Fibroblast of the aortic adventitia (primary cell): ENCODE measurements at places on chromosomes 1 and 21.
A peak's percentile ranks its signal among the peaks of the same experiment; 100 is the strongest.

GRCh38 chr1:30727824-30728223 is 4.4 kb upstream of the MATN1 start:
- DNase-seq: peak; percentile 43

GRCh38 chr1:57324388-57324787 is 99.5 kb downstream of the DAB1 start:
- DNase-seq: no peak

DNA sequence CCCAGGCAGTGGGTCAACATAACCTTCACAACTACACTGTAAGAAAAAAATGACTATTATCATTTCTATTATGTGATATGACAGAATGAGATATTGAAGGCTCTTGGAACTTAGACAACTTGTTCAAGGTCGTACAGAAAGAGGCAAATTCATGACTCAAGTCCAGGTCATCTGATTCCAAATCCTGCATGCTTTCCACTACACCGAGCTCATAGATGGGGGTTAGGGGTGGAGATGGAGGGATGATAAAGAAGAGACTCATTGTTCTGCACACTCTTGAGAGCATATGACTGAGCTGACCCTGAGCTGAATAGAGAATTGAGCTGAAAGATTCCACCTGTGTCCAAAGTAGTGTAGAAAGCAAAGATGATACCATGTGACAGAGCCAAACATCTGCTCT is 2.8 kb downstream of the FCRL6 start:
- peak; percentile 18 for DNase-seq

GRCh38 chr21:17783481-17784179 is 35.5 kb downstream of the C21orf91 start:
- DNase-seq: no peak

GRCh38 chr1:69932760-69933159 is 272.6 kb downstream of the LRRC40 start:
- DNase-seq: no peak

- DNase-seq: no peak
Observed at GRCh38 chr1:195763146-195763906, 844.9 kb downstream of the KCNT2 start.

GRCh38 chr1:102174259-102174863 is 177.6 kb upstream of the OLFM3 start:
- DNase-seq: no peak

DNA sequence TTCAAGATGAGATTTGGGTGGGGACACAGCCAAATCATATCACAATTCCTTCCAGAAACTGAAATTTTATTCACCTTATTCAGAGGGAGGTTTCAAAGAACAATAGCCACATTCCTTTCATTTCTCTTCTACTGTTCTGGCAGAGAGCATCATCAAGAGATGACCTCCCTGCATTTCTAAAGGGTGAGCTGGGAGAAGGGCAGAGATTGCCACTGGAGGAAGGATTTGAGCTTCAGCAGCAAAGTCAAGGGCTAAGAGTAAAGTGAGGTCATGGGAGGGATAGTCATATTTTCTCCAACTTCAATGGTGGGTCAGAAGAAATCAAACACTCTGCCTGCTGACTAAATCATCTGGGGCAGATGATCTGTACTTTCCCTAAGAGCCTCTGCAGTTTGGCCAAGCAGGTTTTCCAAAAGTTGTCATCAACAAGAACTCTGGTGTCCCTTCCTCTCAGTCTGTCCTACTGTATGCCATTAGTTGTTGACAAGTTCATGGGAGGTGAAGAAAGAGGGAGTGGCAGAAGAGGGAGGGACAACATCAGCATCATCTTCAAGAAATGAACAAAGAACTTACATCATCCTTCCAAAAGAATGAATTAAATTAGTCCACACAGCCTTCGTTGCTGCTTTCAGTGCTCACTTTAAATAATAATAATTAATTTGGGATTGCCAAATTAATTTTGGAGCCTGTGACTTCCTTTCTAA is 298.3 kb downstream of the ASTN1 start:
- DNase-seq: peak; percentile 68

DNA sequence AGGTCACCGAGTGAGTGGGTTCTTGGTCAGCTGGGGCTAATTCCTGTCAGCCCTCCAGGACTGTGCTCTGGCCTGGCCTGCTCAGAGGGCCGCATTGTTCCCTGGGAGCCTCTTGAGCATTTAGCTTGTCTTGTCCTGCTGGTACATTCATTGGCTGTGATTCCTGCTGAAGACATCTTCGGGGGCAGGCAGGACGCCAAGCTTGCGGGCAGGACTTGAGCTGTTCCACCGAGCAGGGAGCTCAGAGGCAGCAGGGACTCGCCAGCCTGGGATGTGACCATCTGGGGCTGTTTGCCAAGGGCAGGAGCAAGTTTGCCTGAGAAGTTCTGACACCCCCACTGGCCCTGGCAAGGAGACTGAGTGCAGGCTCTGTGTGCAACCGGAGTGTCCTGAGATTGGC is 7.0 kb upstream of the SLC26A9 start:
- DNase-seq: peak; percentile 25

DNA sequence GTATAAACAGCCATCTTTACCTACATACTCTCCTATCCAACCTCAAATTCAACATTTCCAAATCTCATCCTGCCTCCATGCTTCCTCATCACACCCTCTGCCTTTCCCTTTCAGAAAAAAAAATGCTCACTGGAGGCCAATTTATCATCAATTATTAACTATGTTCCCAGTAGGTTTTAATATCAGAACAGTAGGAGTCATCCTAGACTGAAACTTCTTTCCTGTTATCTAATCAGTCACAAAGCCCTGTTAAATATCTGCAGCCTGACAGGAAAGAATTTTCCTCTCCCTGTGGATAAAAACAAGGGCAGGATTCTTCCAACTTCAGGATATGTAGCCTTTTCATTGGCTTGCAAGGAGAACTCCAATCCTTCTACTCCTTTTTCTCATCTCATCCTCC is 28.4 kb downstream of the EGLN1 start:
- peak; percentile 49 for DNase-seq

- DNase-seq: no peak
Observed at GRCh38 chr1:231046730-231047395, 6.8 kb upstream of the FAM89A start.

- no peak for DNase-seq
Observed at GRCh38 chr1:60692031-60692430, 390.3 kb upstream of the NFIA start.

GRCh38 chr1:104136621-104137020 is 386.9 kb downstream of the AMY1C start:
- DNase-seq: no peak

DNA sequence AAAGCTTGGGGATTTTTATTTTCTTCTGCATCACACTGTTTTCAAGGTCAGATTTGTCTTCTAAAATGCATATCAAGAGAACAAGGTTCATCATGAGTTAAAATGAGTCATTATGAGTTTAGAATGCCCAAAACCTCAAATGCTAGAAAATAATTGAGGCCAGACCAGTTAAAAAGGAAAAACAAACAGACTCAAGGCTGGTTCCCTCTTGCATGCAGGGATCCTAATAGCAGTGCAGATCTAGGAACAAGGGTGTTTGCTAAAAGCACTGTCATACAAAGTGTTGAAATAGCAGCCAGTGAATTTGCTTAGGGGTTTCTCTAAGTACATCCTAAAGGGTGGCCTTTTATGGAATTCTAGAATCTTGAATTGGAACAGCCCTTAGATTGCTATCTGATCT is 15.3 kb downstream of the BEND5 start:
- DNase-seq: peak; percentile 47

DNA sequence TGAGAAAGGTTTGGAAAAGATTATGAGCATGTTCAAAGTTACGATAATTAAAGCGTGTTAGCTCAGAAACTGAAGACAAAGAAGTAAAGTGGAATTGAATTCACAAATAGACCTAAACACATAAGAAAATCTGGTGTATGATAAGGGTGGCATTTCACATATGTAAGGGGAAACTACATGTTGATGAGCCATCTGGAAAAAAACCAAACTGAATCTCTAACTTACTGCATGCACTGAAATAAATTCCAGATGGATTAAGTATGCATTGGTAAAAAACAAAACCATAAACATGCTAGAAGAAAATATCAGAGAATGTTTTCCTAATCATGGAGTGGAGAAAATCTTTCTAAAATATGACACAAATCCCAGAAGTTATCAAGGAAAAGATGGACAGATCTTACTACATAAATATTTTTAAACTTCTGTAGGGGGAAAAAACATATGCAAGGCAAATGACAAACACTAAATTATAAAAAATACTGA is 34.0 kb upstream of the CTPS1 start:
- peak; percentile 67 for DNase-seq

DNA sequence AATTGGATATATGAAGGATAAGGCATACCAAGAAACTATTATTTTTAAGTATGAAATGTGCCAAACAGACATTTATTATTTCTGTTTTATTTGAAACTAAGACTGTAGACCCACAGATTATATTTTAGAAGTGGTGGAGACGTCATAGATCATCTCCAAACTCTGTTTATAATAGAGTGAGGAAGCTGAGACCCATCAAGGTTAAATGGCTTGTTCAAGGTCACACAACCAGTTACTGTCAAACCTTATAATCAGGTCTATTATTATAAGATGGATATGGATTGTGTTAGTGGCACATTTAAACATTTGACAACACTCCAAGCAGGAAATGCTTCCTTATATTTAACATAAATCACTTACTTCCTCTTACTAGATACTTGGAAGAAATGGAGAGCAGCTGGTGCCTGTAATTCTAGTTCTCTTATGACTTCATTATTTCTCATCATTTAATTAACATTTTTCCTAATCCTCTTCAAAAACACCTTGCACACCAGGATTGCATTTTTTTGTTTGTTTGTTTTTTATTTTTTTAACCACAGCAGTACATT is 117.0 kb downstream of the NEK7 start:
- DNase-seq: no peak

GRCh38 chr1:203555076-203555475 is 61.1 kb downstream of the OPTC start:
- peak; percentile 72 for DNase-seq

GRCh38 chr1:244836135-244836521 is 670 bp downstream of the COX20 start:
- peak; percentile 61 for DNase-seq

DNA sequence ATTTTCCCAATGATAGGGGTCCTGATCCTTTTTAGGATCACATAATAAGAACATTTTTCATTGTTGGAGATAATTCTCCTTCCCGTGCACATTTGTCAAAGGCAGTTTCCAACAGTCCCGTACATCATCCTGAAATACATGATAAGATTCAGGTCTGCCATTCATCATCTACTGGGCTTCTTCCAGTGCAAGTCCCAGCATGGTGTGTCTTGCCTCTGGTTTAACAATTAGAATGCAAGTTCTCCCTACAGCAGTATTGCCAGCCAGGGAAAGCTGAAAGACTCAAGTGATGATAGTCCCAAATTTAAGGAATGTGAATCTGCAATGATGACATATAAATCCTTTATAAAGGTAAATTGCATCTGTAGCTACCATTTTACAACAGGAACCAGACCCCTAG is 146.2 kb downstream of the DAB1 start:
- no peak for DNase-seq

- DNase-seq: peak; percentile 74
Observed at GRCh38 chr1:226108935-226109828, 46.7 kb downstream of the H3-3A start.

GRCh38 chr1:74681449-74681848 is 7.9 kb upstream of the ERICH3 start:
- no peak for DNase-seq

- DNase-seq: no peak
Observed at GRCh38 chr1:41943717-41944116, 25.0 kb upstream of the HIVEP3 start.

GRCh38 chr1:41610361-41610760 is 125.9 kb upstream of the EDN2 start:
- no peak for DNase-seq

- DNase-seq: no peak
Observed at GRCh38 chr1:33468531-33468930, 3.9 kb upstream of the ZSCAN20 start.

DNA sequence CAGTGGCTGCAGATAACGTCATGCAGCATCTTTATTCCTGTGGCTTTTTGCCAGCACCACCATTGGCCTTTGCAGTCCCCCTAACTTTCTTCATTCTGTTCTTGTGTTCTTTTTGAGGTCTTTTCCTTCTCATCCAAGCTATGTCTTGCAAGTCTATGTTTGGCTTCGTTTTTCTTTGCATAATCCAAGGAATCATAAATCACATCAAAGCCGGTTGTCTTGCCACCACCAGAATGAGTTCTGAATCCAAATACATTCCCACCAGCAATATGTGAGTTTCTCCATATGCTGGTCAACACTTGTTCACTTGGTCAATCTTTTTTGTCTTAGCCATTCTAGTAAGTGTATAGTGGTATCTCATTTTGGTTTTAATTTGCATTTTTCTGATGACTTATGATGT is 70.6 kb upstream of the AK4 start:
- no peak for DNase-seq

DNA sequence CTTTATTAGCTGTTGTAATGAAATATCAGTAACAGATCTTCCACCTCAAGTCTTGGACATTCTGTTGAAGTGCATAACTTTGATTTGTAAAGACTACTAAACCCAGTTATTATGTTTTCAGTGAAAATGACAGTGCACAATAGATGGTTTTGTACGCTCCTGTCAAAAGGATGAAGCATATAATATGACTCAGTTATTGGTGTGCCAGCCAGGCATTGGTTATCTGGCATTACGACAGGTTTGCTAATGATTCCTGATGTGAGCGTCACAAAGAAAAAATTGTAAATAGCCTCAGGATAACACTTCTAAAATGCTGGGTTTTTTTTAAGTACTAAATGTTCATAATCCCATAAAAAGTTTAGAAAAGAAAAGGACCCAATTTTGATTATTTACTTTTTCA is 147.9 kb downstream of the MAGI3 start:
- peak; percentile 65 for DNase-seq

GRCh38 chr1:1873186-1873585 is 17.7 kb downstream of the GNB1 start:
- DNase-seq: no peak

DNA sequence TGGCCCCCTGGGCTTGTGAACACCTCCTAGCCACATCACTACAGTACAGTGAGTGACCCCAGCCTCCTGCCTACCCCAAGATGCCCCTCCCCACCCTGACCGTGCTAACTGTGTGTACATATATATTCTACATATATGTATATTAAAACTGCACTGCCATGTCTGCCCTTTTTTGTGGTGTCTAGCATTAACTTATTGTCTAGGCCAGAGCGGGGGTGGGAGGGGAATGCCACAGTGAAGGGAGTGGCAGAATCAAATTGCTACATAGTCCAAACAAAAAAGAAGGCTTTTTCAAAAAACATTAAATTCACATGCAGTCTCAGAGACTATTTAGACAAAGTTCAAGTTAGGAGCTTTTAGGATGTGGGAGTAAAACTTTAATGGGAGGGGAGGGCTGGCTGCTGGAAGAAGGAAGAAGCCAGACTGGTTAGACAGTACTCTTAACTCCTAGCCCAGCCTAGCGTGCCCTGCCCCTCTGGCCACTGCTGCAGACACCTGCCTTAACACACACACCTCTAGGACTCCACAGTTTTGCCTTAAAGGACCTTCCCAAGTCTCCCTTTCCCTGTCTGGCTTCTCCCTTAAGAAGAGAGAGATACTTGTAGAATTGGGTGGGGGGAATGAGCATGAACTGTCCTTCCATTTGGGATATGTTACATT is 9.4 kb downstream of the PEA15 start:
- DNase-seq: no peak
